ENCODE measurements at places on chromosomes 1 and 21. TPM values are rescaled to one million over a fixed set of nuclear protein-coding genes. Genes with fewer than 3 reads are reported as not detected.

DNA sequence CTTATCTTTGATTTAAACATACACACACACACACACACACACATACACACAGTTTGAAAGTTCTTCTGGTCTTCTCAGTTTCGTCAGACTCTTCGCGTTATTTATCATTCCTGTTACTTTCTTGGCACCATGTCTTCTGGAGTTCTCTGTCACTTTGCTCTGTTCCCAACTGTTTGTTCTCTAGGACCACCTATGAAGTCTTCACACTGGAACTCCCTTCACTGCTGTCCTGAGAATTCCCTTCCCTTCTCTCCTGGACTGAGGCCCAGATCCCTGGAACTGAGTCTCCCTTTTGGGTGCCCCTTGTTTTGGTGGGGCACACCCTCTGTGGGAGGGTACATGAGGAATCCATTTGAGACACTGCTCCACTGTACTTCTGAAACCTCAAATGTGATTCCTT is 30.5 kb downstream of the ALG14 start:
- DNase-seq = no peak

The APCS gene
- not detected for total RNA-seq

GRCh38 chr1:170734412-170735175 is 70.7 kb downstream of the PRRX1 start:
- no peak for DNase-seq

The FCRL6 gene
- total RNA-seq = 0.42 TPM

DNA sequence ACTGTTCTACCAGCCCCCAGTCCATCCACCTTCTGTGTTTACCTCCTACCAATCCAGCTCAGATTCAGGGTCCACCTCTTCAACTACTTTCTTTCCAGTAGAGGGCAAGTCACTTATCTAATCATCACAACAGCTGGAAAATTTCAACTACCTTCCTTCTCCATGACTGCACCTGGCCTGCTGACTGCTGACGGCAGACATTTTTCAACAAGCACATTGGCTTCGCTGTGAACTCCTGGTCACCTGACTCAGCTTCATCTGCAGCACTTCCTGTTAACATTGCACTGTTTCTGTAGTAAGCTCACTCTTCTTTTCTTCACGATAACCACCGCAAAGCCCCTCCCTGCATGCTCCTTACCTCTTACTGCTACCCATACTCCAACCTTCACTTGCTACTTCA is 405.7 kb downstream of the NTNG1 start:
- DNase-seq = no peak

The VWA5B1 gene
- total RNA-seq = not detected

DNA sequence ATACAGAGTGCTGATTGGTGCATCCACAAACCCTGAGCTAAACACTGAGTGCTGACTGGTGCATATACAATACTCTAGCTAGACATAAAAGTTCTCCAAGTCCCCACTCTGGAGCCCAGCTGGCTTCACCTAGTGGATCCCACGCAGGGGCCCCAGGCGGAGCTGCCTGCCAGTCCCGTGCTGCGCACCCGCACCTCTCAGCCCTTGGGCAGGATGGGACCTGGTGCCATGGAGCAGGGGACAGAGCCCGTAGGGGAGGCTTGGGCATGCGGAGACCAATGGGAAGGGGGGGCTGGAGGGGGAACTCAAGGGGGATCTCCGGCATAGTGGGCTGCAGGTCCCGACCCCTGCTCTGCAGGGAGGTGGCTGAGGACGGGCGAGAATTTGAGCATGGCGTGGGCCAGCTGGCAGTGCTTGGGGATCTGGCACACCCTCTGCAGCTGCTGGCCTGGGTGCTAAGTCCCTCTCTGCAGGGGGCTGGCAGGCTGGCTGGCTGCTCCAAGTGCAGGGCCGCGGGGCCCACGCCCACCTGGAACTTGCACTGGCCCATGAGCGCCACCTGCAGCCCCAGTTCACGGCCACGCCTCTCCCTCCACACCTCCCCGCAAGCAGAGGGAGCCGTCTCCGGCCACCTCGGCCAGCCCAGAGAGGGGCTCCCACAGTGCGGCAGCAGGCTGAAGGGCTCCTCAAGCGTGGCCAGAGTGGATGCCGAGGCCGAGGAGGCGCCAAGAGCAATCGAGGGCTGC is 104.9 kb downstream of the NTMT2 start:
- DNase-seq = no peak
